Activated T-cell treated with anti-CD3 and anti-CD28 coated beads, Interleukin-2, amount 50 U/mL, for 72 hours (primary cell): ENCODE measurements at places on chromosomes 12 and 14. TPM values are rescaled to one million over a fixed set of nuclear protein-coding genes. Genes with fewer than 3 reads are reported as not detected.
A peak's percentile ranks its signal among the peaks of the same experiment; 100 is the strongest.

- DNase-seq: no peak
These were observed 418.9 kb downstream of the ZFP36L1 start for GRCh38 chr14:68373847-68374444.

GRCh38 chr12:108349278-108349688 lies 10.2 kb upstream of the CMKLR1 start:
- no peak for DNase-seq

DNA sequence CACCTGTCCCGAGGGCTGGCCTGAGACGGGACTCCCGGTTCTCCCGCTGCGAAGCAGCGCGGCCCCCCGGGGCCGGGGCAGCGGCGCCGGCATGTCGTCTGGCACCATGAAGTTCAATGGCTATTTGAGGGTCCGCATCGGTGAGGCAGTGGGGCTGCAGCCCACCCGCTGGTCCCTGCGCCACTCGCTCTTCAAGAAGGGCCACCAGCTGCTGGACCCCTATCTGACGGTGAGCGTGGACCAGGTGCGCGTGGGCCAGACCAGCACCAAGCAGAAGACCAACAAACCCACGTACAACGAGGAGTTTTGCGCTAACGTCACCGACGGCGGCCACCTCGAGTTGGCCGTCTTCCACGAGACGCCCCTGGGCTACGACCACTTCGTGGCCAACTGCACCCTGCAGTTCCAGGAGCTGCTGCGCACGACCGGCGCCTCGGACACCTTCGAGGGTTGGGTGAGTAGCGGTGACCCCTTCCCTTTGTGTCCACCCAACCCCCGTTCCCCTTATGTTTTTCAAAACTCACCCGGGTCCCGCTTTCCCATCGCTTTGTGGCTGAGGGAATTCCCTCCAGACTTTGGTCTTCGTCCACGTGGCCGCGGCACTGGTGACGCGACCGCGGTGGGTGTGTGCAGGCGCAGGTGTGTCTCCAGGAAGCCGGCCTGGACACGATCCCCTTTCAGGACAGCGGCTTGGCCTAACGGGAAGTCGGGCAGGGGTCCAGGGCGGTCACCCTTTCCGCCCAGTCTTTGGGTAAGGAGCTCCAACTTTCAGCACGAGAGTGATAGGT lies 826 bp downstream of the PRKCH start:
- no peak for DNase-seq

DNA sequence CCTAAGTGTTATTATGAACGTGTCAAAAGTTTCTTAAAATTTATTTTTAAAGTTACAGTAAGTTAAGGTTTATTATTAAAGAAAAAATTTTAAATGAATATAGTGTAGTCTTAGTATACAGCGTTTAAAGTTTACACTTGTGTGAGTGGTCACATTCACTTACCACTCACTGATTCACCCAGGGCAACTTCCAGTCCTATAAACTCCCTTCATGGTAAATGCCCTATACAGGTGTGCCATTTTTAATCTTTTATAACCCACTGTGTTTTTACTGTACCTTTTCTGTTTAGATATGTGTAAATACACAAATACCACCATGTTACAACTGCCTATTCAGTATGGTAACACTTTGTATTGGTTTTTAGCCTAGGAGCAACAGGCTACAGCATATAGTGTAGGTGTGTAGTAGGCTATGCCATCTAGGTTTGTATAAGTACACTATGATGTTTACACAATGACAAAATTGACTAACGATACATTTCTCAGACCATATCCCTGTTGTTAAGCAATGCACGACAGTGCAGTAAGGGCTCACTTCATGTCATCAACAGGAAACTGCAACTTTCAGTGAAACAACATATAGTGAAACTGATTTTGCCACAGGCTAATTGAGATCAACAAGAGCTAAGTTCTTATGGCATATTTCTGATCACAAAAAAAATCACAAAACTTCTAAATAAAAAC lies 112.0 kb upstream of the TMCC3 start:
- DNase-seq: no peak

The KLRB1 gene
- 3.0 TPM for total RNA-seq

GRCh38 chr12:124402248-124403066 lies 107.6 kb downstream of the RFLNA start:
- no peak for DNase-seq

DNA sequence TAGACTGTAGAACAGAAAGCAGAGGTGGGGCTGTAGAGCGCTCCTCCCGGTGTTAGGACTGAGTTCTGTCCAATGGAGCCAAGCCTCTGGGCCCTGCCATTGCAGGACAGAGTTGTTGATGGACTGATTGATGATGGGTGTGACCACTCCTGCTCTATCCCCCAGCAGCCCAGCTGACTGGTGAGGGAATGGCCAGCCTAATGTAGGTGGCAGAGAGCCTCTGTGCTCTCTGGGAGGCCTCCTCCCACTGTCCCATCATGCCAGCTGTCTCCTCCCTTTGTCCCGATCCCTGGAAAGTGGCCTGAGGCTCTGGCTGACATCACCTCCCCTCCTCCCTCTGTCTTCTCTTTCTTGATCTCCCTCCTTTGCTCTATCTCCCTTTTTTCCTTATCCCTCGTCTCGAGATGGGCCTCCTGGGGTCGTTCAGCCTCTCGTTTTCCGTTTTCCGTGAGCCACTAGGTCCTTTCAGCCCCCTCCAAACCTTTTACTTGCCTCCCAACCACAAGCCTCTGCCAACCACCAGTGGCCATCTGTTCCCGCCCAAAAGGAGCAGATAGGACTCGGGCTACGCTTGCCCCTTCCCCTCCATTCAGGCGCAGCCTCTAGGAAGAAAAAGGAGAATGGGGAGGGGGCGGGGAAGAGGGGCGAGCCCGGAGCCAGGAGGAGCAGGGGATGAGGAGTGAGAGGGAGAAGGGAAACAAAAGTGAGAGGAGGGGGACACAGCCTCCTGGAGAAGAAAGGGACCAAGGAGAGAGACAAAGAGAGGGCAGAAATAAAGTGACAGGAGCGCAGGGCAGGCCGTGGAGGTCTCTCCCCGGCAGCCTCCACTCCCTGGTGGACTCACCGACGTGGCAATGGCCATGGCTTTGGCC lies 572 bp downstream of the EFS start:
- DNase-seq: no peak

DNA sequence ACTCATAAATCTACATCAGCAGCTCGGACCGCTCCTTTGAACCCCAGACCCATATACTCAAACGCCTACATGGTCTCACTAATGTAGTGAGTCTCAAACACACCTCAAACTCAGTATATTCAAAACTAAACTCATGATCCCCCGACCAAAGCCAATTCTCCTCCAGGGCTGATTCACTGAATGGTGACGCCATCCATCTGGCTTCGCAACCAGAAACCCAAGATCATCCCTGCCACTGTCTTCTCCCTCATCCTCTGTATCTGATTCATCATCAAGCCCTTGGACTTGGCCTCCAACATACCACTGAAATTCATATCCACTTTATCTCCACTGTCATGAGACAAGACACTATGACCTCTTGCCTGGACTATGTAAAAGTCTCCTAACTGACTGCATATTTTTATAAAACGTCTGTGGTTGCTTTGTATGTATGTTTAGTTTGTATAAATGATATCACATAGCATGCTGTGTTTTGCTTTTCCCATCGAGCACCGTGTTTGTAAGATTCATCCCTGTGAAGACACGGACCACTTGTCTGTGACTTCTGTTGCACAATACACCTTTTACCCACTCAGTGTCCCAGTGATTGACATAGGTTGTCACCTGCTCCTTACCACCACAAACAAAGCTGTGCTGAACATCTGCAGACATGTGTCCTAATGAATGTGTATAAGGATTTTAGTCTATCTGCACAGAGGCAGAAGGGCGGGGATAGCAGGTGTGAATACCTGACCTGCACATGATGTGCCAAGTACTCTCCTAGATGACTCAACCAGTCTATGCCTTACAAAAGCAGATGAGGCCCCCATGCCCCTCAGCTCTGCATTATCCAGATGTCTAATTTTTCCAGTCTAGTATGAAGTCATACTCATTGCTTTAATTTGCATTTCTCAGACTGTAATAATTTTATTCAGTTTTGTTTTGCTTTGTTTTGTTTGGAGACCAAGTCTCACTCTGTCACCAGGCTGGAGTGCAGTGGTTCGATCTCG lies 76.9 kb downstream of the VWF start:
- no peak for DNase-seq

The SLC5A8 gene
- not detected for total RNA-seq

DNA sequence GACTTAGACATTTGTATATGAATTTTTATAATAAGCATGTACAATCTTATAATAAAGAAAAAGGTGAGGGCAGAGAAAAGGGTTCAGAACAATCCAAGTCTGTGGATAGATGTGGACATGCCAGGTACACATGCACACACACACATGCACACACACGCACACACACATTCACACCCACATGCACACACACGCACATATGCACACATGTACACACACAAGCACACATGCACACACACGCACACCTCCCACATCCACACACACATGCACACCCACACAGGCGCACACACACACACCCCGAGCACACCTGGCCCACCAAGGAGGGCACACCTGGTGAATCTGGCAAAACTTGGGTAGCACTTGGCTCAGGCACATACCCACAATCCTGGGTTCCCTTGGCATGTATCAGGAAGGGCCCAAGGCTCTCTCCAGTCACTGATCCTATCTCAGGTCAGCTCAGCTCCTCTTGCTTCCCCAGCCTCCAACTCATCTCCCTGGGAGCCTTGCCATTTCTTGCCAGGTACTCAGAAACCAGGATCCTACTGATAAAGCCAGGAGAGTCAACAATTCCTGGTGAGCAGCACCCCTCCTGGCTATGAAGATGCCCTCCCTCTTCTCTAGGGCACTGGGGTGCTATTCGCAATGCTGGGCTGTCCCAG lies 18.6 kb upstream of the TMEM106C start:
- no peak for DNase-seq

DNA sequence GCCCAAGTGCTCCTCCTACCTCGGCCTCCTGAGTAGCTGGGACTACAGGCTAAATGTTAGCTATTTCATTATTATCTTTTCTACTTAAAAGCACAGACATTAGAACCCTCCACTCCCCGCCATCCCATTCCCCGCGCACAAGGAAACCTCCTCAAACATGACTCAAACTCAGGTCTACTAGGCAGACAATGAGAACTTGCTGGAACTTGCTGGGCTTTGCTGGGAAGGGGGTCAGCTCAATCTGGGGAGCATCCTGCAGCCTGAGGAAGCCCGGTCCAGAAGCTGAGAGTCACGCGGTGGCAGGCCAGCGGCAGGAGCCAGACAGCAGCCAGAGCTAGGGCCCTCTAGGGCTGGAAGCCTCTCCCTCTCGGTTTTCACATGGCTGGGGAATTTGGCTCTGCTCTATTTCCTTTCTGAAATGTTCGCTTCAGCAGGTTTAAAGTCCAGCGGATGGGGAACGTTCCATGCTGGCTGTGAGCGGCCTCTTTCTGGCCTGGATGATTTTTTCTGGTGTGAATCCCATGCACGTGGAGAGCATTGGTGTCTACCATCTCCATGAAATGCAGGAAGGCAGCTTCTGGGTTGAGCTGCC lies 68.5 kb downstream of the SLC6A12 start:
- no peak for DNase-seq

DNA sequence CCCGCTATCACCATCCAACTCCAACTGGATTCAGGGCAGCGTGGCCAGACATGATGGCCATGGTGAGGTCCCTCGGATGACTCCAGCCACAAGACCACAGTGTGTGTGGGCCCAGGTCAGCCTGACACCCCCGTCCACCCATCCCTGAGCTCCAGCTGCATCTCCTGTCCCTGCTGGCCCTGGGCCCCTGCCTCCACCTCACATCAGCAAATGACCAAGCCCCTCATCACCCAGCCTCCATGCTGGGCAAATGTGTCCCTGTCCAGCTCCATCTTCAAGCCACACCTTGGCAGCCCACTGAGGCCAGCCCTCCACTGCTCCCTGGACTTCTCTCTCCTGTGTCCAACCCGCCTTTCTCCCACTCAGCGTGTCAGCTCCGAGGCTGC lies 3.2 kb downstream of the GPR132 start:
- DNase-seq: no peak

GRCh38 chr12:24470050-24470449 lies 478.9 kb downstream of the BCAT1 start:
- no peak for DNase-seq

GRCh38 chr14:53539489-53540126 lies 386.5 kb upstream of the DDHD1 start:
- DNase-seq: peak; percentile 62
